ENCODE measurements at places on chromosomes 6 and 20.

DNA sequence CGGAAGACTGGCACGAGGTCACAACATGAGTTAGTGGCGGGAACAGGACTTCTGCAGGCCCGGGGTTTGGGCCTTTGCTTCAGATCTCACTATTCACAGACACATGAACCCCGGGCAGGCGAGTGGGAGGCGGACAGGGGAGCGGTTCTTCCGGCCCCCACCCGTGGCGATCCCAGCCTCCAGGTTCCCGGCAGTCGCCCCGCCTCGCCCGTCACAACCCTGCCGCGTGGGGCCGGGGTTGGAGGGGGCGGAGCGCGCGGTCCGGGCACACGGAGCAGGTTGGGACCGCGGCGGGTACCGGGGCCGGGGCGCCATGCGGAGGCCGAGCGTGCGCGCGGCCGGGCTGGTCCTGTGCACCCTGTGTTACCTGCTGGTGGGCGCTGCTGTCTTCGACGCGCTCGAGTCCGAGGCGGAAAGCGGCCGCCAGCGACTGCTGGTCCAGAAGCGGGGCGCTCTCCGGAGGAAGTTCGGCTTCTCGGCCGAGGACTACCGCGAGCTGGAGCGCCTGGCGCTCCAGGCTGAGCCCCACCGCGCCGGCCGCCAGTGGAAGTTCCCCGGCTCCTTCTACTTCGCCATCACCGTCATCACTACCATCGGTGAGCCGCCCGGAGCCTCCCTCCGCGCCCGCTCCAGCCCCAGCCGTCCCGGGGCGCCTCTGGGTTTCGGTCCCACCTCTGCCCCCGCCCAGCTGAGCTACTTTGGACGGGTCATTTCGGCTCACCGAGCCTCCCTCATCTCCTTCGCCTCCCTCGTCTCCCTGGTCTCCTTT, at the start of gene KCNK15:
Gene KCNK15, plus strand, starts transcription at position 268 of the 769 bp plus-strand sequence. Its CDS starts 46 bp downstream, at position 314.
- DNase-seq, result peak; percentile 7

DNA sequence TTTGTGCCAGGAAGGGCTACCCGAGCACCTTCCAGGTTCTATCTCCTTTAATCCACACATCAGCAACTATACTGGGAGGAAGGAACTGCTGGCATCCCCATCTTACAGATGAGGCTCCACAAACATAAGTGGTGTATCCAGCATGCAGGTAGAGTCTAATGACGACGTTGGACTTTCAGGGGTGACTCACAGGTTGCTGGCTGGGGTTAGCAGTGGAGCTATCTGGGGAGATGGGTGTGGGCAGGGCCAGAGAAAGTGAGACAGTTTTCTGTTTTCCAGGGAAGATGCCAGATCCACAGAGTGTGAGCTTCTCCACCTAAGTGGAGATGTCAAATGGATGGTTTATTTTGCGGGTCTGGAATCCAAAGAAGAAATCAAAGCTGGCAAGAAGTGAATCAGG, 31.8 kb downstream of the CDH22 start:
- no peak for DNase-seq

- DNase-seq, result no peak
Measured at GRCh38 chr6:90701146-90701781, 114.4 kb upstream of the MAP3K7 start.

GRCh38 chr6:131048933-131049515, 14.0 kb downstream of the EPB41L2 start:
- DNase-seq, result no peak

DNA sequence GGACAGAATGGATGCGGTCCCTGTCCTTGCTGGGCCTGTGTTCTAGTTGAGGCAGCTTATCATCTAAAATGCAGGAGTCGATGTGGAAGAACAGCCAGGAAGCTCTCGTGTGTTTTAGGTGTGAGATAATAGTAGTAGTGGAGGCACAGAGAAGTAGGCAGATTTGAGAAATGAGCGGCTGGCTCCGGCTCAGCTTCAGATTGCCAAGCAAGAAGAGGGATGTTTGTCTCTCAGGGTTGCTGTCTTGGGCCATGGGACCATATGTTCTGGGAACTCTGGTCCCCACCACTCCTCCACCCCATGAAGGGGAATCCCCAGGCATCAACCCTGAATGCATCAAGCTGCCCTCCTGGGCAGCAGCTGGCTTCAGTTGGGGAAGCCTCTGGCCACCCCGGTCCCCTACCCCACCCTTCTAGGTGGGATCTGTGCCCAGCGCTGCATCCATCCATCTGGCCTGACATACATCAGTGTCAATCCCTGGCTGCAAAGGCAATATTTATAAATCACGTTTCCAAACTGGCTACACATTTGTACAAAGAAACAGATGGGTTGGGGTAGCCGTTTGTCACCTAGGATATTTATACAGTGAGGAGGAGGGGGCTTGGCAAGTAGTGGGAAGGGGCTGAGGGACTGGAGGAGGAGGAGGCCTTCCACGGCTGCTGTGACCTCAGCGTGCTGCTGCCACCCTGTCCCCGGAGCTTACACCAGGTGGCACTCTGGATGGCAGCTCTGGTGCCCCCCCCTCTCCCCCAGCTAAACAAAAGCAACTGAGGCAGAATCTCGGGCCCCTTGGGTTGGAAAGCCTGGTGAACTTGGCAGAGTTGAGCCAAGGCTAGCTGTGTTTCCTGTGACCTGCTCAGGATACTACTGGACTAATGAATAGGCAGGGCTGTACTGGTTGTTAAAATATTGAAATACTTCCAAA, 64.4 kb downstream of the CD40 start:
- no peak for DNase-seq

All from stimulated activated CD8-positive, alpha-beta memory T cell treated with anti-CD3 and anti-CD28 coated beads, Interleukin-4, amount 100 ng/mL, for 4 hours (primary cell).